AML-193 (cell line): ENCODE measurements at places on chromosomes 2 and 18.

- no peak for DNase-seq
Observed at GRCh38 chr2:198534756-198535155, 730.4 kb downstream of the PLCL1 start.

DNA sequence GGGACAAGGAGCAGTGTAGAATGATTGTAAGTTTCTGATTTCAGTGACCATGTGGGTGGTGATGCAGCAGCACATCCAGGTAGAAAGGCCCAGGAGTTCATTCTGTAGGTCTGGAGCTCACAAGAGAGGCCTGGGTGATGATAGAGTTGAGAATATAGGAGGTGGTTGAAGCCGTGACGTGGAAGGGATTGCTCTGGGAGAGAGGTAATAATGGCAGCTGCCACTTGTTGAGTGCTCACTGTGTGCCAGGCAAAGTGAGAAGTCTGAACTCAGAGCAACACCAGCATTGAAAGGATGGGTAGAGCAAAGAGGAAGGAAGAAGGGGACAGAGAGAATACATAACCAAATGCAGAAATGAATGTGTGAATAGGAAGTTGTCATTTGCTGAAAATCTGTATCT, 3.3 kb downstream of the TTLL4 start:
- peak; percentile 29 for DNase-seq

- no peak for DNase-seq
Observed at GRCh38 chr2:174392706-174393105, 2.8 kb upstream of the SCRN3 start.

GRCh38 chr2:122883849-122884248, 1128.4 kb downstream of the TSN start:
- DNase-seq = no peak

DNA sequence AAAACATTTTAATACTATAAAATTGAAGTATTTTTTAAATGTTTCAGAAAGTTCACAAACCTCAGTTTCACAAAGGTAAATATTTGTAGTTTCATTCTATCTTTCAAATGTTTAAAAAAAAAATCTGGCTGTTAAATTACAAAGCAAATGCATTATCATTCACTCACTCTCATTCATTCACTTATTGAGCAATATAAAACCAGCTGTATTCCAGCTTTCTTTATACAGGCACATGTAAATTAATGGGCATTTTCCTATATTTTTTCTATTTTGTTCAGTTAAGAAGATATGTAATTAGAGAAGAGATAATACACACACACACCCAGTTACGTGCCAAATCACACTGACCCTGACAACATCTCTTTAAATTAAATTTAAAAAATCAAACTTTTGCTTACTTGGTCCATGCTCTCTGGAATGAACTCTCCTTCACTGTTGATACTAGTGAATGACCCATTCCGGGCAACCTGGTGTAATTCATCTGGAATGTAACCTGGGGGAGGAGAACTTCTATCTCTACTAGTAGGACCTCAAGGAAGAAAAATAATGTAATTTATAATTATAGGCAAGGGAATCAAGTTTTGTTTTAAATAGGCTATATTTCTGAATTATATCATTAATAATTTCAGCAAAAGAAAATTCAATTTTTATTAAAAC, 32.5 kb upstream of the ERCC3 start:
- DNase-seq = no peak

- no peak for DNase-seq
Observed at GRCh38 chr2:103809941-103810441, 1043.9 kb upstream of the POU3F3 start.

DNA sequence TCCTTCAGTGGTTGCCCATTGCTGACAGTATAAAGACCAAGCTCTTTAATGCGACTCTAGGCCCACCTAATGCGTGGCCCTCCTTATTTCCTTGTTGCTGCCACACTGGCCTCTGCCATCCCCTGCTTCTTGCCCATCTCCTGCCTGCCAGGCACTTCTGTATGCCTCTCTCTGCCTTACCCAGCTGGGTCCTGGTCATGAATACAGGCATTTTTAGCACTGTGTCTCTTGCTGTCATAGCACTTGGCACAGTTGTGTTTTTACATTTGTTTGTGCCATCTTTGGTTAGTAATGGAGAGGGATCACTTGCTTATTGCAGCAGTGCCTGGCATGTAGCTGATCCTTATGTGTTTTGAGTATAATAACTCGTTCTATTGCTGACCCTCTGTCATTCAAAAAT, 38.7 kb downstream of the MAP4K4 start:
- no peak for DNase-seq

DNA sequence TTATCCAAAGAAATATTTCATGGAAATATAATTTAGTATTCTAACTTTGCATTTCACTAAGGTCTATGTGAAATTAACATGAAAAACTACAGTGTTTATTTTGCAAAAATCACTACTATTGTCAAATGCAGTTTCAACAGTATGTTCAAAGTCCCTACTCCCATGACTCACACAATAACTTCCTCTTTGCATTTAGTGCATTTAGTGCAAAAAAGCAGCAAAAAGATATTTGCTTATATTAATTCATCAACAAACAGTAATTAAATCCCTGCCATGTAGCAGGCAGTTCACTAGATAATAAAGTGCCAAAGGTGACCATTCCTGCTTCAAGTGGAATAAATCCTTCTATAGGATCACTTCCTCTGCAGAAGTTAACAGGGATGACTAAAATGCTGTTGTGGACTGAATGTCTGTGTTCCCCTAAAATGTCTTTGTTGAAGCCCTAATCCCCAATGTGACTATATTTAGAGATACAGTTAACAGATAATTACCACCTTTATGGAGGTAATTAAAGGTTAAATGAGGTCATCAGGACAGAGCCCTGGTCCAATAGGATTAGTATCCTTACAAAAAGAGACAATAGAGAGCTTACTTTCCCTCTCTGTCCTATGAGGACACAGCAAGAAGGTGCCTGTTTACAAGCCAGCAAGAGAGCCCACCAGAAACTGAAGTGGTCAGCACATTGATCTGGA, 61.7 kb downstream of the STK39 start:
- peak; percentile 59 for DNase-seq

GRCh38 chr2:20516646-20517341, 69.9 kb downstream of the RHOB start:
- DNase-seq = no peak

GRCh38 chr2:73366060-73366459, 19.6 kb upstream of the ALMS1 start:
- DNase-seq = no peak

- DNase-seq = no peak
Observed at GRCh38 chr2:122041455-122041854, 286.0 kb downstream of the TSN start.

DNA sequence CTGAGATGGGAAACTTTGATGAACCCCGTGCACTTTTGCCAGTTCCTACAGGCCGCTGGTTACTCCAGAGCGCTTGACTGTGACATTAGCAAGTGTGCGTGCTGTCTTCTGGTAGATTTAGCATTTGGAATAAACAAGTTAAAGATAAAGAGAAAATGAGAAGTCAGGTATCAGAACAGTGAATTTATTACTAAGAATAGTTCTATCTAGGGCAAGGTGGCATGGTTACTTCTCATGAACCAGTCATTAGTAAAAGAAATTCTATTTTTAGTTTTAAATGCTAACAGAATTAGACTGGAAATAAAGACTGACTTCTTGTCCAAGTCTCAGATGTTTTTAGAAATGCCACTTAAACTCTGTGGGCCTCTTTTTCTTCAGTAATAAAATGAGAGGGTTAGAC, 204.0 kb upstream of the TPO start:
- DNase-seq = no peak

DNA sequence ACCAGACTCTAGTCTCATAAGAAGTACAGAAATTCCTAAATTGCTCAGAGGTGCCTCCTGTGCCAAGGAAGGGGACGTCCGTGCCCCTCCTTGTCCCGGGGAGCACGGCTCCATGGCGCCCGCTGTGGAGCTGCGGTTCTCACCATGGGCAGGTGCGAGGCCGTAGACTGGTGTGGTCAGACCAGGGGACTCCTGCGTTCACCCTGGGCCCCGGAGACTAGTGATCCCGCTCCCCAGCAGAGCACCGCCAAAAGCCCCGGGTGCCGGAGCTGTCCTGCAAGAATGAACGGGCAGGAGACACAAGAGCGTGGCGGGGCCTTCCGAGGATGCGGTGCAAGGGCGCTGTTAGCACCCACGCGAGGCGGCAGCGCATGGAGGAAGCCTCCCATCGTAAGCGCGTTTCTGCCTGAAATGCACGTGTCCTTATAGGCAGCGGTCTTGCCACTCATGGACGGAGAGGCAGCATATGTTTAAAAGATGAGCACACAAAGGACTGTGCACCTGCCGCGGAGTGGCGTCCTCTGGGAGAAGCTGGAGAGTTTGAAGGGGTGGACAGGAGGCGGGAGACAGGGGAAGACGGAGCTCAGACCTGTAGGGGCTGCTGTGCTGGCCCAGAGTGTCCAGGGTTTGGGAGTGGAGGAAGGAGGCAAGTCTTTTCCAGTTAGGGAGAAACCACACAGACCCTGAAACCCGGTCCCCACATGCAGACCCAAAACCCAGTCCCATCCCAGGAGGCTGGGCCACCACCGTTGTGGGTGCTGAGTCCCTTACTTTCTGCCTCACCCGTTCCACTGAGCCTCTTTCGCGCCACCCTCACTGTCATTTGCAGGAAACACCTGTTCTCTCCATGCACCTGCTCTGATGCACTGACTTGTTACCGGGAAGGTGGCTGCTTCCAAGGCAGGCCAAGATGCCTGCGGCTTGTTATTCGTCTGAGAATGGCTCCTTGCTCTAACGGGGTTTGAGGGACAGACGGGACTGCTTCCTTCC, 7.5 kb upstream of the KCNG2 start:
- no peak for DNase-seq

DNA sequence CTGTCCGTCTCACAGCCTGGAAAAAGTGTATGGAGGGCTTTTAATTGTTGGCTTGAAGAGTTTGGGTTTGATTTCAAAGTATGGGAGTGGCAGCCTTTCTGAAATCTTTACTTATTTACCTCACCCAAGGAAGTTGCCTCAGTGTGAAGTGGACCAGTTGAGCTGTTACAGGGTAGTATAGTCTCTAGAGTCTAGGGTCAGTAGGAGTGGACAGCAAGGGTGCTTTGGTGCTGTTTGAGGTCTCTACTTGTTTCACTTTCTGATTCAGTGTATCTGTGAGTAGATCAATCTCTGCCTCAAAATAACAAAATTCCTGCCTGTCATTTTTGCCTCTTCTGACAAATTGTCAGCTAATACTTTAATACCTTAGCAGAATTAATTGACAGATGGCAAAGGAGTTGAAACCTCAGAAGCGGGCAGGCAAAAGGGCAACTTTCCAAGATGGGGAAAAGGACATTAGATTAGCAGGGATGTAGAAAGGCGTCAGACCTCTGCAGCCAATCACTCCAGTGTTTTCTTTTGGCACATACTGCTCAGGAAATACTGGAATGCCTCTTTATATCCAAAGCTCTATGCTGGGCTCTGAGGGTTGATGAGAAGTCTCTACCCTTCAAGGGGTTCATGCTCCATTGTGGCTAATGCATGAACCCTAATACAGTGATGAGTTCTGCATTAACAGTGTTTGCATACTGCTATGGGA, 5.9 kb downstream of the RIOK3 start:
- DNase-seq = no peak

- no peak for DNase-seq
Observed at GRCh38 chr2:60527762-60528161, 25.7 kb downstream of the BCL11A start.

- DNase-seq = no peak
Observed at GRCh38 chr18:79394534-79395307, 1.0 kb upstream of the NFATC1 start.

GRCh38 chr18:13499803-13500202, 226.6 kb downstream of the FAM210A start:
- DNase-seq = no peak

GRCh38 chr2:105760191-105760590, 15.5 kb downstream of the NCK2 start:
- no peak for DNase-seq

- no peak for DNase-seq
Observed at GRCh38 chr2:207394812-207395534, 134.8 kb upstream of the CREB1 start.

DNA sequence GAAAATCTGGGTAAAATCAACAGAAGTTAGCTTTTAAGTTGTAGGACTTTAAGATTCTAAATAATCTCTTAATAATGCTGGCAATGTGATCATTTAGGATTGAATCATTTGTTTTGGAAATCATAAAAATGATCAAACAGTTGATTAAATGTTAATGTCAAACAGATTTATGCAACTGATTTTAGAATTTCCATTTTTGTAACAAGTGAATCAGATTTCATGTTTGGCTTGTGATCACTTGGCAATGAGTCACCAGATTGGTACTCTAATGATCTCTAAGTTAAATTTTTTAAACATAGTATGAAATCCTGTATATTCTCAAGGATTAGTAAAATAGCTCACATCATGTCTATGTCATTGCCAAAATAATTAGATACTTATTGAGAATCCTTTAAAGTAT, 50.1 kb upstream of the UNC80 start:
- no peak for DNase-seq

- no peak for DNase-seq
Observed at GRCh38 chr18:8965398-8965797, 137.1 kb upstream of the NDUFV2 start.

GRCh38 chr2:143123911-143124310, 5.3 kb upstream of the ARHGAP15 start:
- DNase-seq = no peak

DNA sequence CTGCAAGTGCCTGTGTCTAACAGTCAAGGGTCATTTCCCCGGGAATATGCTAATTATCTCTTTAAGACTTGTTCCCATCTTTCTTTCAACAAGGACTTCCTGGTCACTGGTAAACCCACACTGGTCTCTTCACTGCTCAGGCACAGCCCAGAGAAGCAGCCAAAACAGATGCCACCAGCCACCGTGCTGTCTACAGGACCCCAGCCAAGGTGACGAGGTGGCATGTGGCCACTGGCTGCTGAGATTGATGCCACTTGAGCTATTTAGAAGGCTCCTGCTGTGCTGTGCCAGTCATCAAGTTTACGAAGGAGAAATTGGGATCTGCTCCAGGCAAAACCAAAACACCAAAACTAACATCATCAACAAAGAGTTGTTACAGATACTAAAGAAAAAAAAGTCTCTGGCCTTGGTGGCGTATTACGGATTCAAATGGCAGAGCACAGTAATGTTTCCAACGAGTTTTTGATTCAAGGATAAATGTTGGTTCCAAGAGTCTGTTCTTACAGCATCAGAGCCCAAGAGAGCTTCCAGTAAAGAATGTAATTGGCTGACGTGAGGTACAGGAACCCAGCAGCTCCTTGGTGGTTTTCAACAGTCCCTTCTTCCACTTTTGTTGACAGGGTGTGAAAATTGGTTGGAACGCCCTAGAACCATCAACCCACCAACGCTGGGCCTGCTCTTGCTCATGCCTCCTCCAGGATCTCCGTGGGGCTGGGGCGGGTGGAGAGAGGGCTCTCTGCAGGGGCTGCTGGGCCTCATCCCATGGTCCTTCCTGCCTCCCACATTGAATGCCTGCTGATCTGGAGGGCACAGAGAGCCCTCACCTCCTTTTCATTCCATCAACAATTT, 63.7 kb upstream of the ZCCHC2 start:
- no peak for DNase-seq
